CD4-positive, alpha-beta T cell treated with Interleukin-6 at 100 ng/mL for 8 hours (primary cell): ENCODE measurements at places on chromosomes 11 and 22.

DNA sequence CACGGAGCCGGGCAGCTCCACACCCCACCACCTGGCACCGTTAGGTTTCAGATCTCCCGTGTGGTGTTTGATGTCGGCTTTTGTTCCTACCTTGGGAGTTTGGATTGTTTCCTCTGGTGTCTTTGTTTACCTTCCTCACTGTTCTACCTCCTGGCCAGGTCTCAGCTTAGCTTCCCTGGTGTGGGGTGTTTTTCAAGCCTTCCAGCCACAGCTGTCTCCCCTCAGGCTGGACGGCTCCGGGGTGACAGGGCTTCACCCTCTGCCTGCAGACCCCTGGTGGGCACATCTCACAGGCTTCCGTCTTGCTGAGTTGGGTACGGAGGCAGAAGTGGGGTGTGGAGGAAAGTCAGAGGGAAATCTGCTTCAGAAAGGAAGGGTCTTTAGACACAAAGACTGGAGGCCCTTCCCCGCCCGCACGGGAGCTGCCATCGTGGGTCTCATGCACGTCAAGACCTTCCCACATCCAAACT, 59.6 kb upstream of the EMID1 start:
- DNase-seq: no peak

DNA sequence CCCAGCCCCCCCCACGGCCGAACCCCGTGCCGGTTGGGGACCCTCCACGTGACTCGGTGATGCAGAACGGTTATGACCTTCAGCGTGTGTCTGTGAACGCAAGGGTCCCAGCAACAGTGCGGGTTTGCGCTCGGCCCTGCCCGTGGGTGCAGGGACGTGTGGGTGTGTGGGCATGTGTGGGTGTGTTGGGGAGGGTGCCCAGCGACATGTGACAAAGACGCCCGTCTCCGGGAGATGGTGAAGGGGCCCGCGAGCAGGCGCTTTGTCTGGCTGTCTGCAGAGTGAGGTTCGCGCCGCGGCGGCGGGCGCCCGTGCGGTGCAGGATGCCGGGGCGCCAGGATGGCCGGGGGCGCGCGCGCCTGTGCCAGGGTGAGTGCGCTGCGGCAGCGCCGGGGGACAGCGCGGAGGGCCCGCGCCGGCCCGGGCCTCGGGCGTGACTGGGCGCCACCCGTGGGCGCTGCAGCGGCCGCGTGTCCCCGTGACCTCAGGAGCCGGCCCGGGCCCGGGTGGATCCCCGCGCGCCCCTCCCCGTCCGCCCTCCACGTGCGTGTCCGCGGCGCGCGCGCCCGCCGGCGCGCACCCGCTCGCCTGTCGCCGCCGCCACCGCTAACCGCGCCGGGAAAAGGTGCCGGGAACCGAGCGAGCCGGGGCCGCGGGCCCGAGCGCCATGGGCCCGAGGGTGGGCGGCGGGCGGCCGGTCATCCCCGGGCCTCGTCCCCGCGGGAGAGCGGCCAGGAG, at the start of gene LRFN4:
Gene LRFN4 (plus strand): TSS at position 569 of the 738 bp plus-strand sequence. CDS start 681 bp downstream, outside the sequence.
- DNase-seq: no peak

DNA sequence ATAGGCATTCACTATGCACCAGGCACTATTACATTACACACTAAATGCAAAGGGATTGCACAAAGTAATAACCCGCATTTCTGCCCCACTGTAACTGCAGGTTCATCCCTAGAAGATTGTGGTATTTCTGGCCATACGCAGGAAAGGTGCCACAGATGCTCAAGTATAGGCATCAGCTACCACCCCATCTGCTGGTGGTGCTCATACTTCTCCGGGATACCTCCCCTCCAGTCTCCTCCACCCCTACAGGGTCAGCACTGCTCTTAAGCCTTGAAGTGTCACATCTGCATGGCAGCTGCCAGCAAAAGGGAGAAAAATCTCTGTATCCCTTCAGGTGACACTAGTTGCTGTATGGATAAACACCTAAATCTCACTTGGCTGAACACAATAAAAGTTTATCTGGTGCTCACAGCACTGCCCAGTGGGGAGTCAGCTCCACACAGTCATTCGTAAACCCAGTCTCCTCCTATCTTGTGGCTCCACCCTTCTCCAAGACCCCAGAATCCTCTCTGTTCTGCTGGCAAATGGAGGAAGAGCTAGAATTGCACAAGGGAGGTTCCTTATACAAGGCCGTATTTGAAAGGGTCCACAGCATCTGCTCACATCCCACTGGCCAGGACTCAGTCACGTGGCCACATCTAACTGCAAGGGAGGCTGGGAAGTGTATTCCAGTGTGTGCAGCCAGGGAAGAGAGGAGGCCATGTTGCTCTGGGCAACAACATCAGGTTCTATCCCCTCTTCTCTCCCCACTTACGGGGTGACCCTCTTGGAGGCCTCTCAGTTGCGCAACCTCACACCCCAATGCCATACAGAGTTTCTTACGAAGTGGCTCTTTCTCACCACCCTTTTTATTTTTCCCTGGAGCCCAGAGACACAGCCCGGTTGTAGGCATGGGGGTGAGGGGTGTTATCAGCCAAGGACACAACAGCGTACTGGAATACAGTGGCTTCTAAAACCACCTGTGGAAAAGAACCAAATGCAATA, 114.7 kb downstream of the BUD13 start:
- no peak for DNase-seq

GRCh38 chr22:29343313-29343805, 27.9 kb upstream of the RASL10A start:
- DNase-seq: no peak

GRCh38 chr11:88327462-88328143, 9.9 kb downstream of the CTSC start:
- no peak for DNase-seq

GRCh38 chr11:77211040-77211451, 83.0 kb downstream of the MYO7A start:
- no peak for DNase-seq

DNA sequence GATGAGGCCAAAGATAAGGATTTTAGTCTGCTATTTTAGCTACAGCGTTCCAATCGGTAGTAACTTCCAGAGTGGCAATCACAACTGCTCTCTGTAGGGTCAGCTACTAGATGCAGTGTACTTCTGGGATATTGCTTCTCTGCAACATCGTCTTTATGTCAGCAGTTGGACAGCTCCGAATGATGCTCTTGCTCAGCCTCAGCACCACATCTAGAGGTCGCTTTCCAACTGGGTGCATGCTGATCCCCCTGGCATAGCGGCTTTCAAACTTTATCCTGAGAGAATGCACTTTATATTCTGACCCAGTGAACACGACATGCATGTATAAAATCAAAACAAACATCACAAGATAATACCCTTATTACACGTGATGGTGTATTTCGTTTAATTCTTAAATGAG, 219.6 kb downstream of the C11orf87 start:
- DNase-seq: no peak

- no peak for DNase-seq
These were observed 646 bp upstream of the PATZ1 start for GRCh38 chr22:31346733-31347250.

GRCh38 chr11:108963118-108963517, 298.2 kb downstream of the DDX10 start:
- DNase-seq: no peak

DNA sequence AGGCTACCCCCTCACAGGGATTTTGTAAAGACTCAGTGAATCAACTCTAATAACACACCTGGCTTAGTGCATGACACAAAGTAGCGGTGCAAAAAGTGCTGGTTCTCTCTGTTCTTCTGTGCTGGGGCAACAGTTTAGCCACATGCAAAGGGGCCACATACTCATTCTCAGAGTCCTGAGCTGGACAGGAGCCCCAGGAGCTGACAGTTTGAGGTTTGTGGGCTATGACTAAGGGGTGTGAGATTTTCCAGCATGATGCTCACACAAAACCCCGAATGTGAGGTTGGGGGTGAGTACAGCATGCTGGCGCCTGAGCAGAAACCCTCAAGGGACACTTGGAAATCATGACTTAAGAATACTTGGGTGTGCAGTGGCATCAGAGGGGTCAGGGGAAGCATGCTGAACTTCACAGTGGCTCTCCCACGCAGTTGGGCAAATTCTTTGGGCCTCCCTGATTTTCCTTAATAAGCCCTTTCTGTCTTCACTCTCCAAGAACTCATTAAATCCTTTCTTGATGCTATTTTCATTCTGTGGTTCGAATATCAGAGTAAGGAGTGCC, 31.0 kb downstream of the TMPRSS5 start:
- DNase-seq: no peak

DNA sequence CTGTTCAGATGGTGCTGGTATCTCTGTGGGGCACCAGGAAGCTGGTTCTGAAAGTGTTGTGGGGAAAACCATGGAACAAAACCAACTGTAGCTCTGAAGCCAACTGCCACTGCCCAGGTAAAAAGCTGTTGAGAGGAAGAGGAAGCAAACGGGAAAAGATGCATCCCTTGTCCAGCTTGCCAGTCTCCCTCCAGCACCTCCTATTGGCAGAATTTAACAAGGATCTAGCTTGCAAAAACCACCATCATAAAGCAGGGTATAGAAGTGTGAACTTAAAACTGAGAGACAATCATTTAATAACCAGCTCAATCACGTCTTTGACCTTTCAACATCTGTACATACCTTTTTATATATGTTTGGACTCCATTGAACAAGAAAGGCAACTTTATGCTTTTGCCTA, 4.5 kb downstream of the PATE1 start:
- no peak for DNase-seq

DNA sequence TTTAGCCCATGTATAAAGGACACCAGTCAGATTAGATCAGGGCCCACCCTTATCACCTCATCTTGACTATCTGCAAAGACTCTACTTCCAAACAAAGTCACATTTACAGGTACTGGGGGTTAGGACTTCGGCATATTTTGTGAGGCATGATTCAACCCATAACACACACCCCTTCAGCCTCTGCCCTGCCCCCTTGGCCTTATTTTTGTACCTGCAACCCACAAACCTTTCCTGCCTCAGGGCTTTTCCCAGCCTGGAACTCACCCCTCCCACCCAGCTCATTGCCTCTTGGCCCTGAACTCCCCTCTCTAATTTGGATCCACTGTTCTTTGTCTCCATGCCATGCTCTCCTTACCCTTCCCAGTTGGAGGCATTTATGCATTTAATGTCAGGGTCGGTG, 1116.9 kb downstream of the TBC1D22A start:
- no peak for DNase-seq

DNA sequence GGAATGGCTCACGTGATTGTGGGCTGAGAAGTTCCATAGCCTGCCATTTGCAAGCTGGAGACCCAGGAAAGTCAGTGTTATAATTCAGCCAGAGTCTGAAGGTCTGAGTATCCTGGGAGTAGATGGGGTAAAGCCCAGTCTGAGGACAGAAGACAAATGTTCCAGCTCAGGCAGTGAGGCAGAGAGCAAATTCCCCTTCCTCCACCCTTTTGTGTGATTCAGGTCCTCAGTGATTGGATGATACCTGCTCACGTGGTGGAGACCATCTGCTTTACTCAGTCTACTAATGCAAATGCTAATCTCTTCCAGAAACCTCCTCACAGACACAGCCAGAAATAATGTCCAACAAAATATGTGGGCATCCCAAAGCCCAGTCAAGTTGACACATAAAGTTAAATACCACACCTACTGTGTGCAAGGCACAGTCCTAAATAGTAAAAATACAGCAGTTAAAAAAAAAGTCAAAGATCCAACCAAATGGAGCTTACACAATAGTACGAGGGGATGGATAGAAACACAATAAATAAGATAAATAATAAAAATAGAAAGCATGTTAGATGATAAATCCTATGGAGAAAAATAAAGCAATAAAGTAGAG, 13.2 kb upstream of the APOL6 start:
- no peak for DNase-seq

DNA sequence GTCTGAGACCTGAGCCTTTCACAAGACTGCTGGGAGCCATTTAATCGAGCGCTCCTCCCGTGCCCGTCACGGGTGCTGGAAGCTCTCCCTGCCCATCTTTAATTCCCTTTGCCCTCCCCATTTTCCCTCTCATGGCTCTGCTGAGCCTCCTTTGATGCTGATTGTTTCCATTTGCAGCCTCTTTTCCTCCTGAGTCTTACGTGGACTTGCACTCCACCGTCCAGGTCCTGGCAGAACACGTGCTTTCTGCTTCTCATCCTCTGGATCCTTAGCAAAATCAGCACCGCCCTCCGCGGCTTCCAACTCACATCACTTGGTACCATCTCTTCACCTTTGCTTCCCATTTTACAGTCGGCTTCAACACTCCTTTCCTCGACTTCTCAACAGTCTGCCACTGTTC, 7.3 kb downstream of the IFT27 start:
- no peak for DNase-seq

DNA sequence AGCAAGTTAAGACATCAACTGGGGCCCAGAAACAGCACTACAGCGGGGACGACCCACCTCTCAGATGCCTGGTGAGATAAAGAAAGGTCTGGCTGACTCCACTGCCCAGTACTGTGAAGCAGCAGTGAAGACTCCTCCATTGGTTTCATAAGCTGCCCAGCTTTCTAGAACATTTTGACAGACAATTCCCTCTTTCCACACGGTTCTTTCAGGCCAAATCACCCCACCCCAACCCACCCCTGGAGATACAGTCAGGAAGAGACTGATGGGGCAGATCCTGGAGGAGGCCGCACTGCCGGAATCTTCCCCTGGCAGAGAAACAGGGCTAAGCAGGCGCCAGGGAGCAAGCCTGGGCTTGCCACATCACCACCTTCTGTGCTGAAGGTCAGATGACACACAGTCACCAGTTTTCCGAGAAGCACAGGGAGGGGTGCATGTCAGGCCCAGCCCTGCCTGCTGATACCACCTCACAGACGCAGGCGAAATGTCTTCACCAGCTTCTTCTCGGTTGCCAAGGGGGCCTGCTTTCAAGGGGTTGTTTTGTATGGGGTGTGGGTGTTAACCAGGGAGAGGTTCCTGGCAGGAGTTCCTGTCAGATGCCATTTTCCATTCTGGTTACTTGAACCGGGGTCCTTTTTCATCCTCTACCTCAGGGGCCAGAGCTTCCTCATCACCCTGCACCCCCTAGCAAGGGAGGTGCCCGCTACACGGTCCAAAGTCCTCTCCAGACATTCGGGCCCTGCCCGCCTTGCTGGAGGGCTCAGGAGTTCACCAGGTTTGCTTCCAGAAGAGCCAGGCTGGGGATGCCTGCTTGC, 1.4 kb upstream of the NEAT1 start:
- peak; percentile 94 for DNase-seq

DNA sequence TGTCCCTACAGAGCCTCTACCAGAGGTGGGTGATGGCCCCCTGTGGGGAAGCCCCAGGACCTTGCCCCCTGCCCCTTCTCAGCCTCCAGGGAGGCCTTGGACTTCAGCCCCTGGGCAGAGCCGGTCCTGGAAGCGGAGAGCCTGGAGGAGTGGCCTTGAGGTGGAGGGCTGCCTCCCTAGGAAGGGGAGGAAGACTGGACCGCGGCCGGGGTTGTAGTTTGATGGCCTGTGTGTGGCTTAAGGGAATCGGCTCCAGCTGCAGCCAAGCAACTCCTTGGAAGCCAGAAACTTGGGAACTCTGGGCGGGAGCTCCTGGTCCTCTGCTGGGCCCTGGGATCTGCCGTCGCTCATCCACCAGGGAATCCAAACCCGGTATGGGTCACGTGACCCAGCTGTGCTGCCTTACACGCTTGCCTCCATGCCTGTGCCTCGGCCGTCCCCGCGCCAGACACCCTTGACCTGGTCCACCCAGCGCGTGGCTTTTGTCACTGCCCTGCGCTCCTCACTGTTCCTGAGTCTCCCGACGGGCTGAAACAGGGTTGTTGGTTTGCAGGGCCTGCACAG, 23.5 kb upstream of the ARHGAP8 start:
- DNase-seq: no peak
